ENCODE measurements at places on chromosomes 7 and 10. TPM values are rescaled to one million over a fixed set of nuclear protein-coding genes. Genes with fewer than 3 reads are reported as not detected.

DNA sequence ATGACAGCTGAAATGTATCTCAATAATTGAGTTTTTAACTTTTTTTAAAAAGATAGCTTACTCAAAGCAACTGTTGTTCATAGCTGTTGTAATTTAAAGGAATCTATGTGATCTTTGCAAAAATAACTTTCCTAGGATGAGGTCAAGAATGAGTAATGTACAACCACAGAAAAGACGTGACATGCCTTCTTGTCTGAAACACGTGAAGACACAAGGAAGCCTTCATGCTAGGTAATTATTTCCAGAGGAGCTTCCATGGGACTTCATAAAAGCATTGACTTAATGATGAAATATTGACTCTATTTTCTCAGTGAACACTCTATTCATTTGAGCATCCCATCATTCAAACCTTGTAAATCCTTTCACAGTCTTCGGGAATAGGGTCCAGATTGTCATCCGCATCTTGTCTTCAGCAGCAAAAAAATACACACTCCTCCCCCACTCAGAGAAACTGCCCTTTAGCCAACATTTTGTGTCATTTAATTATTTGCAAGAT lies 528.0 kb downstream of the NRG3 start:
- no peak for DNase-seq

GRCh38 chr10:30348378-30348776 lies 701 bp downstream of the MTPAP start:
- no peak for DNase-seq

- peak; percentile 70 for DNase-seq
Measured at GRCh38 chr7:40300146-40300670, 165.4 kb downstream of the SUGCT start.

DNA sequence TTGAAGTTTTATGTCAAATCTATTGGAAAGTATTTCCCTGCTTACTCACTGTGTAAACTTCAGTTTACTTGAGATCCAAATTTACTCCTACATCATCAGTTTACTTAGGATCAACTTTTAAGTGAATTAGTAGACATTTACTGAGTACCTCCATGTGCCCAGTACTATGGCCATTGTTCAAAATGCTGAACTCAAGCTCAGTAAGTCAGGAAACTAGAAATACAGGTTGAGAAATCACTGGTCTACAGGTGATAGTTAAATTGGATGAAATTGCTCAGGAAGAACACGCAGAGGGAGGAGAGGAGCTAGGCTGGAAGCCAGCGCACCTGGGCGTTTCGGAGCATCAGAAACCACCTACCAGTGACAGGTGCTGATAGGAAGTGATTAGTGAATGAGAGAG lies 25.5 kb upstream of the EBLN1 start:
- no peak for DNase-seq

DNA sequence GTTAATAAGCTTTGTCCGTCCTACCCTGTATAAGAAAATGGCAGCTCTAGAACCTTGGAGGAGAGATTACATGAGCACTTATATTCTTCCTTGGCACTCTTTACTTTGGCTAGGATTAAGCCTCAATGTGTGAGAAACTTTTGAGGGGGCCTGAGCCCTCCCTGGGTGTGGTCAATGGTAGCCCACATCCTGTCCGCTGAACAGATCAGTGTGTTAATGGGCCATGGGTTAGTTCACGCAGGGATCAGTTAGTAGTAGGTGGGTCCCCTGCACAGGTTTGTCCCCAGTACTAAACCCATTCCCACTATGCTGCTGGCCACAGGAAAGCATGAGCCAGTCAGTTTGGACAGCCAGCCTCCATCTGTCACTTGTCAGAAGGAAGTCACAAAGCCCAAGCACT lies 20.2 kb upstream of the IKZF1 start:
- DNase-seq, result no peak

DNA sequence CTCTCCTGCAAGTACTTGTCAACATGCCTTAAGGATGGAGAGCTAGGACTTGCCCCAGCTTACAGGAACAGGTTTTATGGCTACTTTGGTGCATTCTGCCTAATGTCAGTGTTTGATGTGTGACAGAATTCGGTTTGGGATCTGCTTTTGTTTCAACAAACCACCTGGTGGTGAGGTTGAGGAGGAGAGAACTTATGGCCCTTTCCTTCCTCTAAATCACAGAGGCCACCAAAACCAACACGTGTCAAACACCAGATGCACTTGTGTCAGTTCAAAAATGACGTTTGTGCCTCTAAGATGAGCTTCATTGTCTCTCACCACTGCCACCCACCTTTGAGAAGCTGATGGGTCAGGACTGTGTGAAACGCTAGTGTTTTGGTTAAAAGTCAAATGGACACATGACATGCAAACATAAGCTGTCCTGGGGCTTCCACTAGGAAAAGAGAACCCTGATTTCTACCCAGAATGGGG lies 83.9 kb downstream of the OSBPL3 start:
- DNase-seq, result no peak

- peak; percentile 58 for DNase-seq
Measured at GRCh38 chr7:112238852-112239610, 32.5 kb downstream of the ZNF277 start.

DNA sequence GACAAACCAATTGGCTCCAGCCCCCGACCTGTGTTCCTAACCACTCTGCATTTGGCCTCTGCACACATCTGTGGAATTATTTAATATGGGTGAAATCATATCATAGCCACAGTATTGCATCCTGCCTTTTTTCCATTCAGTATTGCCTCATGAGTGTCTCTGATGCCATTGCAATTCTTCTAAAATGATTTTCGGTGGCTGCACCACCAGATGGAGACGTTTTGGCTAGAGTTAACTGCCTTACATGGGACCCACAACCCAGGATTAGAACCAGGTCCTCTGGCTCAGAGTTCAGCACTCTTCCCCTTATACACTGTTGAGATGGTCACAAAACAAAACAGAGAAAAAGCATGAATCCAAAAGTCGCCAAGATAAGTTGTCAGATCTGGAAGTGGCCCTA lies 180.8 kb downstream of the EMX2 start:
- DNase-seq, result no peak

DNA sequence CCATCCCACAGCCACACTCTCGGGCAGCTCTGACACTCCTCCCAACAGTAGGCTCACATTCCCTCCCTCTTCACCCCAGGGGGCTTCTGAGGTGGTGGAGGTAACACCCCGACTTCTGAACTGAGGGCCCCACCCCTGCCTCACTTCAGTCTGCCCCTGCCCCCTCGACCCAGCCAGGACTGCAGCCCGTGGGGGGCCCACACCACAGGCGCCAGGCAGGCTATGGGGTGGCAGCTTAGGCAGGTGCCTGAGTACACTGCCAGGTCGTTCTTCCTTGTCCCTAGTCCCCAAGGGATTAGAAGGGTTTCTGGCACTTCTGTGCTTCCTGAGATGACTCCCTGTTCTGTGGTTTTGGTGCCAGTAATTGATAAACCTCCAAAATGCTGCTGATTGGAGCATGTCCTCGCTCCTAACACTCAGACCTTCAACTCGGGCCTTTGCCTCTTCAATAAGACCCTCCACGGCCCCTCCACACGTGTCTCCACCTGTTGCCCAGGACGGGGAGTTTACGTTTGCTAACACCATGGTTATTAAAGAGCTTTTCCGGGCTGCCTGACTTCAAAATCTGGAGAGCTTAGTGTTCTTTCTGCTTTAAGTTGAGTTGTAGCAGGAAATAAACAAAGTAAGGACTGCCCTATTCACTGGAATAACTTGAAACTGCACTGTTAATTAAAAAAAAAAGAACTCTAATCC lies 23.8 kb upstream of the LARP4B start:
- no peak for DNase-seq

- DNase-seq, result no peak
Measured at GRCh38 chr10:37774351-37774750, 83.1 kb downstream of the ZNF248 start.

GRCh38 chr10:121481180-121481579 lies 117.1 kb downstream of the FGFR2 start:
- no peak for DNase-seq

ITPRID1 gene
- not detected for total RNA-seq

MYH16 gene
- 0.51 TPM for total RNA-seq

ANXA11 gene
- 34.2 TPM for total RNA-seq

GIMAP2 gene
- 5.5 TPM for total RNA-seq

MALRD1 gene
- not detected for total RNA-seq

SFTPA2 gene
- total RNA-seq, result not detected

FAM237B gene
- total RNA-seq, result not detected

NKX1-2 gene
- total RNA-seq, result not detected

Data from Daoy (cell line).